ENCODE measurements at places on chromosomes 1 and 21.

DNA sequence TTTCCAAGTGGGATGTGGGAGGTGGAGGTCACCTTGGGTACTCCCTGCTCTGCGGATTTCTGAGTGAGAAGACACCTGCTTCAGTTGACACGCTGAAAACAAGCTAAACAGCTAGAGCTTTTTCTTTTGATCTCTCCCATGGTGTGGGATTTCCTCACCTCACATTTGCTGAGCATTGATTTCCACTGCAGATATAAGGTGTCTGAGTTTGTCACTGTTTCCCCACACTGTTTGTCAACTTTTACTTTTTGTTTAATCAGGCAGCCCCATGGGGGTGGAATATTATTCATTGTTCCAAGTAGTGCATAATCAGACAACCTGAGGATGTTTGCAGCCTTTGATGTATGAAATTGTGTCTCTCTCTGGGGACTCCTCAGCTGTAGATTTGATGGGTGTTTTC lies 49.5 kb downstream of the FASLG start:
- no peak for DNase-seq

DNA sequence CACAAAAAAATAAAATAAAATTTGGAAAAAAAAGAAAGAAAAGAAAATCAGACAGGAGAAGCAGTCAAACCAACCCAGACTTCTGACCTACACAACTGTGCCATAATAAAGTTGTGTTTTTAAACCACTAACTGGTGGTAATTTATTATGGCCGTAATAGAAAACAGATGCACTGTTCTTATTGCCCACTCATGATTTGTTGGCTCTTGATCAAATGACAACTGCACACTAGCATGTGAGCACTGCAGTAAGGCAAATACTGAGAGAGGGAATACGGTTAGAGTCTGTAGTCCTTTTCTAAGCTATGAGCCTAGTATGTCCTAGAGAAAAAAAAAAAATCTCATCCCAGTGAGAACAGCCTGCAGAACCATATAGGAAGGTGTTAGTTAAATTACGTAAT lies 61.2 kb upstream of the TNR start:
- DNase-seq, result no peak

DNA sequence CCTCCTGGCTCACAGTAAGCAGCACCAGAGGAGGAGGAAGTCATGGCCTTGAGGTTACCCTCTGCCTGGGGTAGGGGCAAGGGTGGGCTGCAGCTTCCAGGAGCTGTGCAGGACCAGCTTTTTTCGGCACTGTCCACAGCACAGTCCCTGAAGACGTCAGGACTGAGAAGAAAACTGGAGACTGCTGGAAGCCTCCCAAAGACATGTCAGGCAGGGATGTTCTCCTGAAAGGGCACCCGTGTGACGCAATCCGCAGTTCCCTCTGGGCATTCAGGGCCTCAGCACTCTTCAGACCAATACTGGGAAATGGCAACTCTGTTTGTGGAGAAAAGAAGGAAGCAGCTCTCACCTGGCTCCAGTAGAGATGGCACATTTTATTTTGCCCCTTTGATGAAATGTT lies 64.8 kb upstream of the TENT5C start:
- DNase-seq, result no peak

GRCh38 chr1:119329541-119330461 lies 38.8 kb upstream of the HAO2 start:
- DNase-seq, result no peak

GRCh38 chr1:78303620-78304019 lies 187.2 kb upstream of the PTGFR start:
- no peak for DNase-seq

GRCh38 chr1:222784371-222784770 lies 30.5 kb upstream of the DISP1 start:
- DNase-seq, result no peak

GRCh38 chr1:14897080-14897449 lies 256.5 kb upstream of the TMEM51 start:
- no peak for DNase-seq

GRCh38 chr1:24639881-24640280 lies 3.2 kb upstream of the SRRM1 start:
- no peak for DNase-seq

DNA sequence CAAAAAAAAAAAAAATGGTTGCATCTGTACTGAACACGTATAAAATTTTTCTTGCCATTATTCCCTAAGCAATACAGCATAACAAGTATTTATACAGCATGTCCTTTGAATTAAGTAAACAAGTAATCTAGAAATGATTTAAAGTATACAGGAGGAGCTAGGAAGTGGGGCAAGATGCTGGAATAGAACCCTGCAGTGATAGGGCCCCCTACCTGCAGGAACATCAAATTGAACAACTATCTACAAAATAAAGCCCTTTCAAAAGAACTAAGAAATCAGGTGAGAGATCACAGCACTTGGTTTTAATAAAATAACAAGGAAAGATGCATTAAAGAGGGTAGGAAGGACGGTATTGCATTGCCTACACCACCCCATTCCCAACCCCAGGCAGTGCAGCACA lies 10.9 kb downstream of the TSHB start:
- no peak for DNase-seq

- DNase-seq, result no peak
Observed at GRCh38 chr1:36722871-36723270, 240.2 kb upstream of the CSF3R start.

GRCh38 chr1:11207898-11208611 lies 18.9 kb downstream of the ANGPTL7 start:
- no peak for DNase-seq
